ENCODE measurements at places on chromosomes 7 and 10. TPM values are rescaled to one million over a fixed set of nuclear protein-coding genes. Genes with fewer than 3 reads are reported as not detected.
A peak's percentile ranks its signal among the peaks of the same experiment; 100 is the strongest.

ANKRD30A gene
- total RNA-seq = not detected

- no peak overlapping the region for H3K4me3 ChIP-seq
- H3K27ac ChIP-seq = no peak overlapping the region
- no peaks in the 10 kb centered on the region for H3K36me3 ChIP-seq
Measured at GRCh38 chr7:158470336-158470735, 117.3 kb downstream of the PTPRN2 start.

C10orf53 gene
- not detected for total RNA-seq

DNA sequence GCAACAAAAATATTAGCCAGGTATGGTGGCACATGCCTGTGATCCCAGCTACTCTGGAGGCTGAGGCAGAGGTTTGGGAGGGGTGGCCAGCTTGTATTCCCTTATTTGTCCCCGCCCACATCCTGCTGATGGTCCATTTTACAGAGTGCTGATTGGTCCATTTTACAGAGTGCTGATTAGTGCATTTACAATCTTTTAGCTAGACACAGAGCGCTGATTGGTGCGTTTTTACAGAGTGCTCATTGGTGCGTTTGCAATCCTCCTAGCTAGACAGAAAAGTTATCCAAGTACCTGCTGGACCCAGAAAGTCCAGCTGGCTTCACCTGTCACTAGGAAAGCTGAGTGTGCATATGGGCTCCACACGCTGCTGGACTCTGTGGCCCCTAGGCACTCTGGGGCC, 40.0 kb upstream of the RASGEF1A start:
- DNase-seq = no peak
- peaks cover 29% of the 10 kb centered on the region for H3K27me3 ChIP-seq
- H3K27ac ChIP-seq = no peak overlapping the region
- peaks cover 18% of the 10 kb centered on the region for H3K4me1 ChIP-seq
- no peaks in the 10 kb centered on the region for H3K36me3 ChIP-seq
- H3K4me3 ChIP-seq = no peak overlapping the region

SFXN2 gene
- total RNA-seq = 1.6 TPM

DNA sequence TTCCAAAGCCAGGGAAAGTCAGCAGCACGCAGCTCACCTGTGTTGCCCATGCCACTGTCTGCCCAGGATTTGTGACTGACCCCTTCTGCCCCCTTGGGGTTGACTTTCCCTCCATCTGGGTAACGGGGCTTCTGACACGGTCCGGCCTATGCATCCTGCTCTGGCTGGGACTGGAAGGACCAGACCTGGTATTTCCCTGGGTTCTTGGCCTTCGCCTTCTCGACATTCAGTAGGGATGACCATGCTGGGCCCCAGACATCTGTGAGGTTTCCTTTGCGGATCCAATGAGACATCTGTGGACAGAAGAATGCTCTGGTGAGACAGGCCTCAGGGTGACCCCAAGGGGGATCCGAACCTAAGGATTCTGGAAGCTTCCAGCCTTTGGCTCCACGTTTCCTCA, 34.2 kb upstream of the ZNF716 start:
- H3K4me3 ChIP-seq = no peak overlapping the region
- no peaks in the 10 kb centered on the region for H3K36me3 ChIP-seq
- no peak overlapping the region for H3K27ac ChIP-seq
- no peak for DNase-seq
- H3K4me1 ChIP-seq = no peaks in the 10 kb centered on the region

DNA sequence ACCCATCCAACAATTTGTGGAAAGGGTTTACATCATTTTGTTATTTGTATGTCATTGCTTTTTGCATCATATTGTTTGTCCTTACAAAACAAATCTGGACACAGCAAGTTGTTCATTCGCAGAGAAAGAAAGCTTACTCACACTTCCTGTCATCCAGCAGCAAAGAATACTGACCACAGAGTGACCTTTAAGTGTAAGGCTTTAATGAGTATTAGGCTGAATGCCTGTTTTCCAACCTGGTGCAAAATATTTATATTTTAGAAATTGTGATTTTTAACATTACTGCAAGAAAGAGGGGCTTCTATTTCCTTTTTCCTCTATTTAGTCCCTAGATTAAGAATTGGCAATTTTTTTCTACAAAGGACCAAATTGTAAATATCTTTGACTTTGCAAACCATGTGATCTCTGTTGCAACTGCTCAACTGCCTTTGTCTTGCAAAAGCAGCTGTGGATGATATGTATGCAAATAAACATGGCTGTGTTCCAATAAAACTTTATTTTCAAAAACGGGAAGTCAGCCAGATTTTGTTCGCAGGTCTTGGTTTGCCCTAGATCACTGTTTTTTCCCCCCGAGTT, 27.8 kb upstream of the ITGB1 start:
- H3K36me3 ChIP-seq = no peaks in the 10 kb centered on the region
- no peaks in the 10 kb centered on the region for H3K27me3 ChIP-seq
- peak overlapping the region; percentile 27 for H3K27ac ChIP-seq
- H3K4me1 ChIP-seq = peaks cover 32% of the 10 kb centered on the region
- DNase-seq = no peak

FEZF1 gene
- not detected for total RNA-seq

DNA sequence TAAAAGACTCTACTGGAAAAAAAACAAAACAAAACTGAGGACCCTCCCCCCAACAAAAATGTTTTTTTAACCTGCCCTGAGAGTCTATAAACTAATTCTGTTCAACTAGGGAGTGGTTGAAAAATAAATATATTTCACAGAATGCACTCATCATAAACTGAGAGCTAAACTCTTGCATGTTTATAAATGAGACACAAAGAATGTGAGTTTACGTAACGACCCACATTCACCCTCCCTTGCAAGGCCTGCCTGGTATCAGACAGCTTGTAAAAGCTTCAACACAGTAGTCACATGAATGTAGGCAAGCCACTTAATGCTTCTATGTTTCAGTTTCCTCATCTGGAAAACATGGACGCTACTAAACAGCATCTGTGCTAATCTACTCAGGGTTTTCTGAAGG, 50.3 kb downstream of the JAZF1 start:
- H3K27ac ChIP-seq = no peak overlapping the region
- H3K36me3 ChIP-seq = no peaks in the 10 kb centered on the region
- no peak for DNase-seq
- peaks cover 63% of the 10 kb centered on the region for H3K4me1 ChIP-seq
- H3K4me3 ChIP-seq = no peak overlapping the region
- H3K27me3 ChIP-seq = no peaks in the 10 kb centered on the region

DNA sequence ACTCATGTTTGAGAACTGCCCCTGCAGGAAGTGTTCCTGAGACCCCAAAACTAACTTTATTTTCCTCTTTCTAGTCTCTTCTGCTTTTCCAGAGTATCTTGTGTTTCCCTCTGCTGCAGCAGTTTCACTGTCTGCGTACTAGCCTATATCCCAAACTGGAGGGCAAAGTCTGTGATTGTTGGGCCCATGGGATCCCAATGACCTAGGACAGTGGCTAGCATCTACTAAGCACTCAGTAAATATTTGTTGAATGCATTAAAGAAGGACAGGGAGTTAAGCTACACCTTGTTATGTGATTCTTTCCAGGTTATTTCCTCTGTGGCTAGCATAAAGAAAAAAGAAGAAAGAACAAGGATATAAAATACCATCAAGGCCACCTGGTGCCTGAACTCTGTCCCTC, 210.6 kb upstream of the PHYHIPL start:
- no peak for DNase-seq
- no peaks in the 10 kb centered on the region for H3K4me1 ChIP-seq
- H3K27me3 ChIP-seq = no peaks in the 10 kb centered on the region
- no peak overlapping the region for H3K27ac ChIP-seq
- no peaks in the 10 kb centered on the region for H3K36me3 ChIP-seq

EN2 gene
- total RNA-seq = 0.11 TPM

DNA sequence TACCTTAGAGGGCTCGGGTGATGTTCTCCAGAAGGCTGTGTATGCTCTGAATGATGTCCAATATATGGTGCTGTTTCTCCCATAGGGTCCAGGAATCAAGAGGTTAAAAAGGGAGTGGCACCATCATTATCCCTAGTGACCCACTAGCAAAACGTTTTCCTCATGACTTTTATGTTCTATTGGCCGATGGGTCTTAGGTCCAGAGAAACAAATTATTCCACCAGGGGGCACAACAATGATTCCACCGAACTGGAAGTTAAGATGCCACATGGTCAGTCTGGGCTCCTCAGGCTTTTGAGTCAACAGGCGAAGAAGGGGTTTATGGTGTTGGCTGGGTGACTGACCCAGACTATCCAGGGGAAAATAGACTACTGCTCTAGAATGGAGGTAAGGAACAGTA, 256.1 kb downstream of the COBL start:
- H3K27ac ChIP-seq = no peak overlapping the region
- no peaks in the 10 kb centered on the region for H3K27me3 ChIP-seq
- H3K4me1 ChIP-seq = peaks cover 7% of the 10 kb centered on the region
- H3K4me3 ChIP-seq = no peak overlapping the region
- no peaks in the 10 kb centered on the region for H3K36me3 ChIP-seq

DNA sequence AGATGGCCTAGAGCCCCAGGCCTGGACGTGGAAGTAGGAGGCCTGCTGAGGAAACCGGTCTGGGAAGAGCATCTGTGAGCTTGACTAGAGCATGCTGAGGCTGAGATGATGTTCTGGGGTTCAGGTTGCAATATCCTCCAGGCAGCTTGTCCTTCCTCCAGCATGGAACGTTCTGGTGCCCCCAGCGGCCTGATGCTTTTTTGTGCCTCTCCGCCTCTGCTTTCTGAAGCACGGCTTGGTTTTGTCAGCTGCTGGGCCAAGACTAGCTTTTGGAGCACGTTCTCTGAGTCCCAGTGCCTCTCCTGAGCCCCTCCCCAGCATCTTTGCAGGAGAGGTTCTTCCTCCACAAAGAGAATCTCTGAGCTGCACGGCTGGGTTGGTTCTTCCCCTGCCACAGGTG, 682.0 kb upstream of the FOXK1 start:
- H3K4me1 ChIP-seq = no peaks in the 10 kb centered on the region
- H3K27ac ChIP-seq = no peak overlapping the region
- H3K27me3 ChIP-seq = peaks cover 9% of the 10 kb centered on the region
- no peak for DNase-seq

SH3PXD2A gene
- total RNA-seq = 34.4 TPM

ITPRID1 gene
- total RNA-seq = not detected

GRCh38 chr7:47449810-47450590, 131.9 kb downstream of the TNS3 start:
- no peak overlapping the region for H3K4me3 ChIP-seq
- H3K27ac ChIP-seq = peak overlapping the region; percentile 87
- H3K27me3 ChIP-seq = no peaks in the 10 kb centered on the region
- H3K36me3 ChIP-seq = no peaks in the 10 kb centered on the region
- DNase-seq = no peak

AKR1C4 gene
- not detected for total RNA-seq

GRCh38 chr10:88332503-88333247, 250.4 kb downstream of the RNLS start:
- peak overlapping the region; percentile 1 for H3K27ac ChIP-seq
- no peaks in the 10 kb centered on the region for H3K27me3 ChIP-seq
- H3K36me3 ChIP-seq = no peaks in the 10 kb centered on the region
- no peaks in the 10 kb centered on the region for H3K4me1 ChIP-seq
- no peak for DNase-seq
- no peak overlapping the region for H3K4me3 ChIP-seq

DNA sequence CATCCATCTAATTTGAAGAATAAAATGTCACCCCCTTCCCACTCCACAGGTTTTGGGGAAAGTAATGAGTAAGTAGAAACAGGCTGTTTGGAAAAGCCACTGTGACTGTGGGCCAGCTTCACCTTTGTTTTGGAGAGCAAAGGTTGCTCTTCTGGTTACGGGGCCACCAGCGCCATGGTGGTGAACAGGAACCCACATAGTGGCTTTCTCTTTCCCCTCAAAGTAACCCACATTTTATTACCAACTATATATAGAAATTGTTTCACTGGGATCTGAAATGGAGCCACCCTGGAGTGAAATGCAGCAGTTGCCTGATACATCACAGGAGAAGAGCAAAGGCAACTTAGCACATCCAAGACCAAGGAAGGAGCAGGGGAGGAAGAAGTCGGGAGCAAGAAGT, 112.3 kb upstream of the EFCAB10 start:
- H3K36me3 ChIP-seq = no peaks in the 10 kb centered on the region
- H3K4me3 ChIP-seq = no peak overlapping the region
- H3K4me1 ChIP-seq = peaks cover 18% of the 10 kb centered on the region
- DNase-seq = no peak
- H3K27me3 ChIP-seq = no peaks in the 10 kb centered on the region

- H3K27me3 ChIP-seq = no peaks in the 10 kb centered on the region
- H3K36me3 ChIP-seq = no peaks in the 10 kb centered on the region
- H3K4me1 ChIP-seq = peaks cover 9% of the 10 kb centered on the region
- no peak overlapping the region for H3K27ac ChIP-seq
Measured at GRCh38 chr7:144497282-144497681, 93.8 kb upstream of the NOBOX start.

DNA sequence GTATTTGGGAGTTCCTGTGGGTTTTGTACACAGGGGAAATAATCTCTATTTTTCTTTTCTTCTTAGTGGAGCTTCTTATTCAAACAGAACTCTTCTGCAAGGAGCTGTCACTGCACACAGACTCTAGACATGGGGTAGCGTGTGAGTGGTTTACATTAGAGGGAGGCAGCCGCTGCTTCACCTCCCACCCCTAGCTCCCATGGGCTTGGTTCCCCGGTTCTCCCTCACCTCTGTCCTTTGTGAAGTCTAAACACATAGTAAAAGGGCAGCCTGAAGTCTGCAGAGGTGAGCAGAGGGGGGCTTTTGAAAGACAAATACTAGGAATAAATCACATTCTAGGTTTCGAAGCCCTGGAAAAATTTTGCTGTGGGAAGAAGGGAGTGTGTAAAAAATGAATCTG, 5.5 kb downstream of the ASB4 start:
- H3K27me3 ChIP-seq = no peaks in the 10 kb centered on the region
- no peak for DNase-seq
- H3K27ac ChIP-seq = no peak overlapping the region
- no peak overlapping the region for H3K4me3 ChIP-seq
- H3K36me3 ChIP-seq = no peaks in the 10 kb centered on the region

OR2A7 gene
- total RNA-seq = 0.16 TPM

DNA sequence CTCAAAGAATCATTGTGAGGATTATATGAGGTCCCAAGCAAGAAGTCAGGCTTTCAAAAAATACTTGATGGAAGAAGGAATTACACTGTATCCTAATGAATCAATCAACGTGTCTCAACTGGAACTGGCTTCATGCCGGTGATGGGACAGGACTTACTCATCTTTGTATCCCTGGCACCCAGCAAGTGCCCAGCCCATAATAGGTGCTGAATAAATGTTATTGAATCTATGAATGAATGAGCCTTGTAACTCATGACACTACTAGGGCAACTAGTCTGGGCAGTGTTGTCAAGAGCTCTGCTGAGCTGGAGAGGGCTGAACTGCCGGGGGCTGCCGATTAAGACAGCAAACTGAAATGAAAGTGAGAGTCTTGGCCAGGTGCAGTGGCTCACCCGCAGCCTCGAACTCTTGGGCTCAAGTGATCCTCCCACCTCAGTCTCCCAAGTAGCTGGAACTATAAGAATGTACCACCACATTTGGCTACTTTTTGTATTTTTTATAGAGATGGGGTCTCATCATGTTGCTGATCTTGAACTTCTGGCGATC, 87.2 kb upstream of the KIF5B start:
- no peaks in the 10 kb centered on the region for H3K36me3 ChIP-seq
- H3K4me3 ChIP-seq = no peak overlapping the region
- no peak overlapping the region for H3K27ac ChIP-seq

All from left ventricle myocardium inferior (tissue), 1 donor.